ENCODE measurements at places on chromosomes 13 and 19. TPM values are rescaled to one million over a fixed set of nuclear protein-coding genes. Genes with fewer than 3 reads are reported as not detected.

ZNF177 gene
- total RNA-seq: 0.69 TPM

- no peak for DNase-seq
Measured at GRCh38 chr19:22607653-22608430, 26.3 kb upstream of the ZNF492 start.

DNA sequence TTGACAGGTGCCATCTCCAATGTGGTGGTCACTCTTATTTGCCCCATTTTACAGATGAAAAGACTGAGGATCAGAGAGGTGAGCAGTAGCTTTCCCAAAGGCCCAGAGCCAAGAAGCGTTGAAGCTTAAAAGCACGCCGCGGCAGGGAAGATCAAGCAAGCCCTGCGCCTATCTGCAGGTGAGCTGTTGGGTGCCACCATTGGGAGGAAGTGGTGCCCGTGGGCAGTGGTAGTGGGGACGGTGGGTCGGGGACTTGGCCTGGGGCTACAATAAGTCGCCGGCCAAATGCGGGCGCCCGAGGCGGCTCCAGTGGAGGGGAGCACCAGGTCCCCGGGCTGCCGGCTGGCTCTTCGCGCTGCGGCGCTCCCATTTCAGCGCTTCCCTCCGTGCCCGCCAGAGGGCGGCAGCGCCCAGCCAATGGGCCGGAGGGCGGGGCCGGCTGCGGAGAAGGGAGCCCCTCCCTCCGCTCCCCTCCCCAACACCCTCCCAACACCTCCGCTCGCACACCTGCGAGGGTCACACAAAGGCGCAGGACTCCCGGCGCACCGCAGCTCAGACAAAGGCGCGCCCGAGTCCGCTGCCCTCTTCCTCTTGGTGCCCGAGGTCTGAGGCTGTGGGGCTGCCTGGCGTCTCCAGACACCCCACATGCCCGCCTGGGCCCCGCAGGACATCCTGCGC lies 744 bp upstream of the POU2F2 start:
- peak; percentile 72 for DNase-seq

GRCh38 chr13:104976986-104977385 lies 1558.5 kb downstream of the EFNB2 start:
- no peak for DNase-seq

- DNase-seq: no peak
Measured at GRCh38 chr13:22127277-22128164, 456.6 kb downstream of the FGF9 start.

- no peak for DNase-seq
Measured at GRCh38 chr19:50706387-50706786, 13.2 kb downstream of the SHANK1 start.

GRCh38 chr19:35909684-35910035 lies 1.6 kb upstream of the TYROBP start:
- DNase-seq: no peak

GRCh38 chr13:111203736-111204389 lies 88.8 kb downstream of the ARHGEF7 start:
- DNase-seq: no peak

FFAR2 gene
- total RNA-seq: not detected

RTBDN gene
- not detected for total RNA-seq

DNA sequence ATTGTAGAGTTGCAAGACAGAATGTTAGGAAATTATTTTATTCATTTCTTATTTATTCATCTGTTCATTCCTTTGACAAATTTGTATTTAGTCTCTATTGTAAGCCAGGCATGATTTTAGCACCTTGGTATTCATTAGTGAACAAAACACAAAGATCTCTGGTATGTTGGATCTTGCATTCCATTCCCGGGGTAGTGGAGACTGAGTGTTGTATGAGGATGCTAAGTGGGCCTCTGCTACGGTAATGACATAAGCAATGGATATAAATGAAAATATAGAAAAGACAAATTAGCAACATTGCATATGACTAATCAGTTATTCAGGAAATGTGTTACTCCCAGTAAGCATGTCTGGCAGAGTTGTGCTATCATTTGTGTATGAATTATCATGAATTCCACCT lies 449.3 kb downstream of the PCDH17 start:
- no peak for DNase-seq

DNA sequence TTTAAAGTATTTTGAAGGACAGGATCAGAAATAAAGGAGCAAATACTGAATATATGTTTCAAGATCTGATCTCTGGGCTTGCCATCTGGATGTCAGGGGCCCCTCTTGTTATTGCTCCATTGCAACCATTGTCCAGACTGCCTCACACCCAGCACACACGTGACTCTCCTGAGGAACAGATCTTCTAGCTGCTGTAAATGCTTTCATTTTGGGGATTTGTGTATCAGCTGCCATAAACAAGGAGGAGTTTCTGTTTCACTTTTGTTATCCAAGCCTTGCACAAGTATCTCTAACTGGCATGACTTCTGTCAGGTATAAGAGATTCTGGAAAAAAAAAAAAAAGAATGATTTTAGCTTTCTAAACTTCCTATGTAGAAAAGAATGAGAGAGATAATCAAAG lies 1624.1 kb upstream of the PRR20A start:
- no peak for DNase-seq

GRCh38 chr19:48390188-48391099 lies 907 bp downstream of the KDELR1 start:
- peak; percentile 75 for DNase-seq

- DNase-seq: no peak
Measured at GRCh38 chr19:12715929-12716328, 7.8 kb downstream of the TNPO2 start.

CDC42EP5 gene
- 9.5 TPM for total RNA-seq

GPR12 gene
- total RNA-seq: not detected

DNA sequence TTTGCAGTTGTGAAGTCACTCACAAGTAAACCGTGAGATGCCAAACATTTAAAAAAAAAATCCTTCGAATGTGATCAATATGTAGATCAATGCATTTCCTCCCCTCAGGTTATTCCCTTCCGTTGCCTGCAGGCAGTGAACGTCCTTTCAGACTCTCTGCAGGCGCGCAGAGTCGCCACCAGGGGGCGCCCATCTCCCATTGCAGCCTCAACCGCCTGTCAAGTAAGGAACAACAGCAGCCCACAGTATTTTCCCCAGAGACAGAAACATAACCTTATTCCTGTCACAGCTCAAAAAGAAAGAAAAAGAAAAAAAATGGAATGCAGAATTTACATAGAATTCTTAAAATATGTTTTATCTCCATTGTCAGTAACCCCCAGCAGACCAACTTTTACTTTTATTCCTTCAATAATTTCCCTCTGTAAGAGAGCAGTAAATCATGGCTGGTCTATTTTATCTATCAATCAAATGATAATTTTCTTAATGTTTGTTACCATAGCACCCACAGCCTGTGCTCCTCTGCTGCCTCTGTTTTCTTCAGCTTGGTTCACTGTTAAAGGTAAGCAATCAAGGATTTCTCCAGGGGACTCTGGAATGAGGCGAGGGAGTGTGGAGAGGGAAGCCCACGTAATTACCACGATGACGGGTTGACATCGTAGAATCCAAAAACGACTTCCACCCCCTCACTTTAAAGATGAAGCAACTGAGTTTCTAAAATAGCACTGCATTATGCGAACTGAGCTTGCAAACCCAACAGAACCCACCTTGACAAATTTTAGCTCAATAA lies 637.6 kb upstream of the ARGLU1 start:
- peak; percentile 56 for DNase-seq

DNA sequence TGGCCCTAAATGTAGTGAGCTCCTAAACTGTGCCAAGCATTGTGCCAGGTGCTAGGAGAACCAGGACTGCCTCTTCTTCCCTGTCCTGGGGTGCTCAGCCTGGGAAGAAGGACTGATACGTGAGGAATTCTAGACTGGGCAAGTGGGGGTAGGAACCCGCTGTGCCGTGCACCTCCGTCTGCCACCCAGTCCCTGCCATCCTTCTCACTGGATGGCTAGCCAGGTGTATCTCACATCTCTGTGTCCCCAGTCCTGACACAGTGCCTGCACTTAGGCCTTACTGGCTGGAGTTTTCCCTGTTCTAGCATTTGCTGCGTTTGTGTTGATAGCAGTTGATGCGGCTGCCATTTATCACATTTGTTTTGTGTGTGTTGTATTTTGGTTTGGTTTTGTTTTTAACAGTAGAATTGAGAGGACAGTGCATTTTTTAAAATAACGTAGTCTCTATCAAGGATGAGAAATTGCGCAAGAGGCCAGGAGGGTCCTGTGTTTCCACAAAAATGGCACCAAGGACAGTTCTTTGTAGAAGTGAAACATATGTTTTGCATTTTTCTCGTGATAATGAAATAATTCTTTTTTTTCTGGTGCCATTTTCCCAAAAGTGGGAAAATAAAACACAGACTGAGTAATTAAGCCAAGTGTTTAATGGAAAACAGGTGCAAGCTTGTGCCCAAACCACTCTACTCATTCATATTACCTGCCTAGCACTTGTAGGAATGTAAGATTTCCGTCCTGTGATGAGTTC lies 4.7 kb upstream of the GPR183 start:
- no peak for DNase-seq

PRR22 gene
- 2.7 TPM for total RNA-seq

CEACAM20 gene
- not detected for total RNA-seq

- no peak for DNase-seq
Measured at GRCh38 chr13:79211377-79211776, 194.7 kb downstream of the RBM26 start.

ZNF583 gene
- total RNA-seq: 4.1 TPM

GRCh38 chr19:57263244-57263741 lies 17.0 kb upstream of the ZNF460 start:
- DNase-seq: no peak

DNA sequence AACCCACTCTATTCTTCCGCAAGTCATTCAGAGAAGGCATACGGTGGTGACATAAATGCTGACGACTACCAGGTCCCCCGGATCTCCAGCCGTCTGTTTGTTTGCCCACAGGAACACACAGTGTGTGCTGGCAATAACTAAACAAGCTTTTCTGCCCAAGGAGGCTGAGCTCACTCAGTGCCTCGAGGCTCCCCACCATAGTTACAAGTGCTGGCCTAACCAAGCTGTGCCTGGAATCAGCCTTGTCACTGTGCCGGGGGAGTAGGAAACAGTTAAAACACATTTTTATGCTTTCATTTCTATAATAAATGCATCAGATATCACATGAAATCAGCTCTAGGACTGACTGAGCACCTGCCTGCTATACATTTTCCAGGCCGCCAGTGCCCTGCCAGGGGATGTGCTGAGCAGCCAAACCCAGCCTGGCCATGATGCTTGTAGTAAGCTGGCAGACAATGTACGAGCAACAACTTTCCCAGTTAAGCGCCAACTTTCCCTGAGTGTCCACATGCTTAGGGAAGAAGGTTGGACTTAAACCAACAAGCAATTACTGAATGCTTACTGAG lies 28.1 kb downstream of the BRD4 start:
- DNase-seq: no peak

- DNase-seq: no peak
Measured at GRCh38 chr13:61084988-61085387, 330.7 kb downstream of the PCDH20 start.

DNA sequence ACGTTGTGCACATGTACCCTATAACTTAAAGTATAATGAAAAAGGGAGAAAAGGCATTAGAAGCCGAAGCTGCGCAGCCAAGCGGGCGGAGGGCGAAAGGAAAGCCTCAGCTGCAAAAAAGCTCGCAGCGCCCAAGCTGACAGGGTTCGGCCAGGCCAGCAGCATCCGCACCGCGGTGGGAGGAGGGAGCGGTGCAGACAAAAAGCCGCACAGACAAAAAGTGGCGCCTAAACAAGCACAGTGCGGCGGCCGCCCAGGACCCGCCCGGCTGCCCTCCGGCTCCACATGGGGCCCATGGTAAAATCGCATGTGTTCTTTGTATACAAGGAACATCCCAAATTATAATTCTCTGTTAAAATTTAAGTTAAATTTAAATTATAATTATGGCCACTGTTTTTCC lies 42.4 kb downstream of the PSG3 start:
- DNase-seq: peak; percentile 36

- no peak for DNase-seq
Measured at GRCh38 chr13:41541142-41541938, 84.0 kb downstream of the RGCC start.

DNA sequence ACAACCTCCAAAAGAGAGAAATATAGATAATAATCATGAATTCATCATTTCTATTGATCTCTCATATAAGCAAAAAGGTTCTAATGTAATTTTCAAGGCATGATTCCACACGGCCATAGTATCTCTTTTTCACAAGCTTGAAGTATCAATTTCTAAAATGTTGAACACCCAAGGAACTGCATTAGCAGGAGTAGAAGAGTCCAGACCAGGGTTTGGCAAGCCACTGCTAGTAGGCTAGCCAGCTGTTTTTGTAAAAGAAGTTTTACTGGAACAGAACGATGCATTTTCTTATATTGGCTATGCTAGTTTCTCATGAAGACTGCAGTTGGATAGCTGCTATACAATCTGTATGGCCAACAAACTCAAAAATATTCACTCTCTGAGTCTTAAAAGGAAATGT lies 481.5 kb upstream of the MIR17HG start:
- DNase-seq: no peak

DNA sequence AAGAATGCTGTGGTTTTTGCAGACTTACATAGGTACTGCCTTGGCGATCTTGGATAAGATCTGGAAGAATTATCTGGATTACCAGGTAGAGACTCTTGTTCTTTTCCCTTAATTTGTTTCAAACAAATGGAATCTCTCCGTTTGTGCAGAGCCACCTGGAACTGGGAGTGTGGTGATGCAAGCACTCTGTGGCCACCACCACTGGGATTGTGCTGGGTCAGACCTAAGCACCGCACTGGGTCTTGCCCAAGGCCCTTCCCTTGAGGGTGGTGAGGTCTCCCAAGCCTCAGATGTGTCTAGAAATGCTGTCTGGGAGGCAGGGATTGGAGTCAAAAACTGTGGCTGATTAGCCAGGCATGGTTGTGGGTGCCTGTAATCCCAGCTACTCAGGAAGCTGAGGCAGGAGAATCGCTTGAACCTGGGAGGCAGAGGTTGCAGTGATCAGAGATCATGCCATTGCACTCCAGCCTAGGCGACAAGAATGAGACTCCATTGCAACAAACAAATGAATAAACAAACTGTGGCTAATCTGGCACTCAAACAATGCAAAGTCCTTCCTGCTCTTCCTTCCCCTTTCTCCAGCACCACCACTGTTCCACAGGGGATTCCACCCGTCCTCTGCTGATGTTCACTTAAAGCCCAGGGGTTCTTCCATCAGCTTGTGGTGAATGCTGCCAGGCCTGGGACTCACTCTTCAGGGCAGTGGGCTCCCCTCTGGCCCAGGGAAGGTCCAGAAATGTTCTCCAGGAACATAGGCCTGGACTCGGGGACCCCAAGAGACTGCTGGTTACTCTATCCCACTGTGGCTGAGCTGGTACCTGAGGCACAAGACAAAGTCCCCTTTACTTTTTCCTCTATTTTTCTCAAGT lies 10.8 kb upstream of the CEACAM1 start:
- no peak for DNase-seq

TSSK6 gene
- 3.1 TPM for total RNA-seq
